GM04504 (cell line): ENCODE measurements at places on chromosomes 11 and 22.

- DNase-seq, result no peak
These were observed 84.2 kb downstream of the CTTN start for GRCh38 chr11:70482529-70482917.

- no peak for DNase-seq
These were observed 934 bp upstream of the TMEM132A start for GRCh38 chr11:60923326-60923725.

DNA sequence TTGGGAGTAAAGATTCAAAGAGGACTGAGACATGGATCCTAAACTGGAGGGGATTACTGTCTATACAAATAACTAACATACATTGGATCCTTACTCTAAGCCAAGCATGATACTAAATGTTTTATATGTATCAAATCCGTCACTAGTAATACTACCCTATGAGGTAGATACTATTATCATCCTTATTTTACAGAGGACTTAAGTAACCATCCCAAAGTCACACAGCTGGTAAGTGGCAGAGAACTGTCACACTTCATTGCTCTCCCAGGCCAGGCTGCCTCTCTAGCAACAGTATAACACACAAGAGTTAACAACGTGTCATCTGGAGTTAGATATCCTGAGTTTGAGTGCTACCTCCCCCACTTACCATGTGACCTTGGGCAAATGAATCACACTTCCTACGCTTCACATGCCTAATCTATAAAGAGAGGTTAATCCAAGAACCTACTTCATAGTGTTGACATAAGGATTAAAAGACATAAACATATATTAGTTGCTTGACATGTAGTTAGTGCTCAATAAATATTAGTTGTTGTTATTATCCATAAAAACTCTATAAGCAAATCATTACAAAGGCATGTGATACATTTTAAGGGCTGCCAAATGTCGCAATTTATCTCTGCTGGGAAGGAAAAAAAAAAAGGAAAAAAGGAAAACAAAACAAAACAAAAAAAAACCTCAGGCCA is 33.8 kb upstream of the SPON1 start:
- DNase-seq, result peak; percentile 58

GRCh38 chr11:41522899-41523672 is 63.6 kb upstream of the LRRC4C start:
- DNase-seq, result peak; percentile 39

- no peak for DNase-seq
These were observed 172.1 kb upstream of the SYT13 start for GRCh38 chr11:45458269-45458668.
